ENCODE measurements at places on chromosomes 6 and 20.

GRCh38 chr6:170005665-170006064 lies 254.2 kb downstream of the ERMARD start:
- DNase-seq, result no peak

DNA sequence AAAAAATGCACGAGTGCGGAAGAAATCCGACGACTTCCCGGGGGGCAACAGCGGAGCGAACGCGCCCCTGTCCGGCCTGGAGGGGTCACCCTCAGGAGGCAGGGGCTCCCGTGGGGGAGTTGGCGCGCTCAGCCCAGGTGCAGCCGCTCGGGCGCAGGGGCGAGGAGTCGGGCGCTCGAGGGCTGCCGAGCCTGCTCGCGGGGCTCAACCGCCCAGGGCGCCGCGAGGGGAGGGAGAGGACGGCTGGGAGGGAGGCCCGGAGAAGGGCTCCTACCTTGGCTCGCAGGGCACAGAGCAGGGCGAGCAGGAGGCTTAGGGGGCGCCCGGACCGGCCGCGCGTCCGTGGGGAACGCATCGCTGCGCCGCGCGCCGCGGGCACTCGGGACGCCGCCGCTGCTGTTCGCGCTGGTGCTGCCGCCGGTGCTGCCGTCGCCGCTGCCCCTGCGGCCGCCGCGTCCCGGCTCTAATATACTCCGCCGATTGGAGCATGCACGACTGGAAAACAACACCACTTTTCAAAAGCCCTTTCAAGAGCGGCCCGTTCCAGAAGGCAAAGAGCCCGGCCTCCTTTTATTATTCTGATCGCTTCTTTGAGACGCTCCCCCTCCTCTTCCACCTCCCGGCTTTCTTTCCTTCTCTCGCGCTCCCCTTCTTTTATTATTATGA lies 490 bp downstream of the JAG1 start:
- peak; percentile 1 for DNase-seq

- no peak for DNase-seq
Observed at GRCh38 chr6:163200289-163200688, 214.2 kb upstream of the QKI start.

GRCh38 chr20:44969300-44969894 lies 3.1 kb downstream of the STK4 start:
- no peak for DNase-seq

GRCh38 chr6:36029464-36029863 lies 1.9 kb downstream of the MAPK14 start:
- no peak for DNase-seq

- no peak for DNase-seq
Observed at GRCh38 chr6:14770572-14770971, 475.3 kb upstream of the JARID2 start.

DNA sequence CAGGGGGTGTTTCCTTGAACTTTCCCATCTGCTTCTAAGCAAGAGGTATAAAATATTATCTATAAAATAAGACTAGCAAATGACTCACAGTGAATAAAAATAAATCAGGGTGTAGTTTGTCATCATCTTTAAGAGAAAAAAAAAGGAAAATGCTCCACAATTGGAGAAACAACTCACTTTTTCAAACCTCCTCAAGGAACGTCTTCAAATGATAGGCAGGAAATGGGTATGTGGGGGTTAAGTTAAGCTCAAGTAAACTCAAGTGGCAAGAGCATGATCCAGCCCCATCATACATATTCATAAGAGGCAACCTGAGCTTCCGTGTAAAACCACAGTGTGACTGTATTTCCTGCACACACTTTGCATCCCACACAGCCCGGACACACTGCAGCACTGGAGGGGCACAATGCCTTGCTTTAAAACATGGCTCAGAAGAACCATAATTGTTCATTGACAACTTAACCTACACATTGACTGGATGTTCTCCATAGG lies 58.5 kb upstream of the CEP85L start:
- peak; percentile 86 for DNase-seq

- DNase-seq, result no peak
Observed at GRCh38 chr6:20204512-20204894, 7.8 kb downstream of the MBOAT1 start.

GRCh38 chr20:52305858-52306257 lies 114.3 kb upstream of the ZFP64 start:
- DNase-seq, result peak; percentile 15

- no peak for DNase-seq
Observed at GRCh38 chr6:133191323-133191722, 49.8 kb upstream of the EYA4 start.

DNA sequence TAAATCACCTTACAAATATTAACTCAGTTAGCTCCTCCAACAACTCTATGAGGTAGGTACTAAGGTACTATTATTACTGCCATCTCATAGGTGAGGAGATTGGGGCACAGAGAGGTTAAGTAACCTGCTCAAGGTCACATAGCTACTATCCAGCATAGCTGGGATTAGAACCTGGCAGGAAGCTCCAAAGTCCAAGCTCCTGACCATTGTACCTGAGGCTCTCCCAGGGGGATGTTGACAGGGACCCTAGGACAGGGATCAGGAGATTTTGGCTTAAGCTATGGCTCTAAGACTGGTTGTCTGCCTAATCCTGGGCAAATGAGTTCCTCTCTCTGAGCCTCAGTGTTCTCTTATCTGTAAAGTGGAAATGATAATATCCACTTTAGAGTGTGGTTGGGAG lies 59.3 kb downstream of the HNF4A start:
- DNase-seq, result no peak

- no peak for DNase-seq
Observed at GRCh38 chr6:80623066-80623815, 516.8 kb downstream of the BCKDHB start.

DNA sequence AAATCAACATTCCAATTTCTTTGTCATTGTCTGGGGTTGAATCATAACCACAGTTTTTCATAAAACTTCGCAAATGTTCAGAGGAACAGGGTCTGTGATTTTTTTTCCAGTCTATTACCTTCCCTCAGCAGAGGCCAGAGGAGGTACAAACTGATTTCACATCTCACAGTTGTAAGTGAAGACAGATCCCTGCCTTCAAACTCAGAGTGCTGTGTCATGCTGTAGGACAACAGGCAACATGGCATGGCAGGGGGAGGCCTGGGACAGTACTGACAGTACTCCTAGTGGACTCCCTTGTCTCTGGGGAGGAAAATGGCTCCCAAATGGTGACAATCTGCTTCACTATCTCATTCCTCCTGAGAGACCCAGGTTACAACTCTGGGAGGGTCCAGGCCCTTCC lies 308.6 kb downstream of the CDC5L start:
- DNase-seq, result no peak

- no peak for DNase-seq
Observed at GRCh38 chr6:33718713-33719112, 7.2 kb upstream of the UQCC2 start.

GRCh38 chr6:43859213-43859612 lies 89.2 kb downstream of the VEGFA start:
- DNase-seq, result no peak

- DNase-seq, result no peak
Observed at GRCh38 chr20:14178952-14179351, 158.5 kb downstream of the FLRT3 start.

GRCh38 chr6:161038229-161039031 lies 46.9 kb downstream of the MAP3K4 start:
- no peak for DNase-seq

DNA sequence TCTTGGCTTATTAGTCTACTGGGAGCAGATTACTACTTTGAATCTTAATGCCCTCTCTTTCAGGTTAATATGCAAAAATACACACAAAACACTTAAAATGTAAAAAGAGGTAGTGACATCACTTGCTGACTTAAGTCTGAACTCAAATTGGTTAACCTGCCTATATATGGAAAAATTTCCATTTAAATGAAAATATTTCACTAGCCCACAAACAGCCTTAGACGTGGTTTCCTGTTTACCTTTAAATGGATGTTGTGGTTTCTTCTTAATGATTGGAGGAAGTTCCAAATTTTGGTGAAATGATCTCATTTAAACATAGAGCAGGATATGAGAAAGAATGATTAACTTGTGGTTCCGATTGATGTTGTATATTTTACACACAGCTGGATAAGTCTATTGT lies 553.7 kb downstream of the CD109 start:
- no peak for DNase-seq

GRCh38 chr6:164062872-164063271 lies 648.4 kb downstream of the QKI start:
- DNase-seq, result no peak

DNA sequence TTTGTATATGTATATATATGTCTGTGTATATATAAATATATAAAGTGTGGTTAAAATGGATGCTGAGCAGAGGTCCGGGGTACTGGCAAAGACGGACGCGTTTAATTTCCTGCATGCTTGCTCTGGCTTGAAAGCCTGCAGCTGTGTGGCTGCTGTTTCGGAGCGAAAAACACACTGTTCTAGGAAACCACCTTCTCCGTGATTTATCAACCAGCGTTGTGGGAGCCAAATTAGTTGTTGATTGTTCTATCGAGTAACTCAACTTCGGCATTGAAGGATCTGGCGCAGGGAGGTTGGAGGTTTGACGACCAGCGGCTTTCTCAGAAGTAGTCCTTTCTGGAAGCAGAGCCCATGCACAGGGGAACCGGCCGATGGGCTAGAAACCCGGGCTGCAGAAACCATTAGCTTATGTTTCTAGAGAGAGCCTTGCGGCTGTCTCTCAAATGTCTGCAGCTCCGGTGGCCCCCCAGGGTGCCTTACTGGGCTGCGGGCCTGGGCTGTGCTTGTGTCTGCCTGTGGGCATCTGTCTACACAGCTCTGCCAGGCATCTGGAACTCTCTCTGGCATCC lies 81.8 kb downstream of the EDN3 start:
- no peak for DNase-seq

GRCh38 chr20:57329608-57330221 lies at the start of gene SPO11:
TSS of gene SPO11 (plus strand) at chr20:57329803. CDS start at chr20:57329868, 65 bp downstream.
- no peak for DNase-seq

GRCh38 chr20:41534170-41534569 lies 84.0 kb downstream of the CHD6 start:
- no peak for DNase-seq

DNA sequence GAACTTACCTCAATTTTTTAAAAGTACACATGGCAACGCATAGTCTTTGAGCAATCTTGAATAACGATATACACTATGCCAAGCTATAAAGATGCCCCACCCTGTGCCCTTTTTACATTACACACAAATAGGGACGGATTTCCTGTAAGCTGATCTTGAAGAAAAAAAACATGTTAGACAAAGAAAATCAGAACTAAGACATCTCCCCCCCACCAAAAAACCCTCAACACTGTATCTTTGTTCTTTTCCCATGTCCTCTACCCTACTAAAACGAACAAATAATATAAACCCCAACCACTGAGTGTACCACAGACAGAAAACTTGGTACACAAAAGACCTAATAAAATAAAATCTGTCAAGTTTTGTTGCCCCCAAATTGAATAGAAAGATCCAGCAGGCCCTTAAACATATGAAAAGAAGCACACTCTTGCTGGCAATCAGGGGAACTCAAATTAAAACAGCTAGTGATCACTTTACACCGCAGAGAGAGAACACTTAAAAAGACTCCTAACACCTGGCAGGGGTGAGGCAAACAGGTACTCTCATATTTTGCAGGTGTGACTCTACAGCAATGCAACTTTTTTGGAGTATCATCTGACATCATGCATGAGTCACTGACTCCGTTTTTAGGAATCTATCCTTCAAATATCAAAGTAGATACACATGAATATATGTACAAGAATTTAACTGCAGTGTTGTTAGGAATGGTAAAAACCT lies 29.6 kb downstream of the BACH2 start:
- DNase-seq, result no peak

GRCh38 chr20:51966296-51966971 lies 164.1 kb upstream of the SALL4 start:
- no peak for DNase-seq

DNA sequence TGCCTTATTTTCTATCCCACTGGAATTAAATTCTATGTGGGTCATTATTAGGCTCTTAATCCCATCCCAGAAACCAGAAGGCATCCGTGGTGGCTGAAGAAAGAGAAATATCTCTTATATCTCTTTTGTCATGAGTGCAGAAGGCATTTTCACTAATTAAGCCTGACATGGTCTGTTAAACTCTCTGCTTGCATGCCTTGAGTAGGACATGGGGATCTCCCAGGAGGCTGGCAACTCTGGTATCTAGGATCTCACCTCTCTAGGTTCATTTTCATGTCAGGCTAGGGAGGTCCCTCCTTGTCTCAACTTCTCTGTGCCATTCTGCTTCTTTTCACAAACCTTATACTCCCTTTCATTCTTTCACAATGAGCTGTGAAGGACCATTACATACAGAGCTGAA lies 25.3 kb upstream of the GPR63 start:
- no peak for DNase-seq

GRCh38 chr6:139028215-139028657 lies 309 bp upstream of the ABRACL start:
- no peak for DNase-seq

- DNase-seq, result no peak
Observed at GRCh38 chr6:1678201-1678600, 68.5 kb downstream of the FOXC1 start.

DNA sequence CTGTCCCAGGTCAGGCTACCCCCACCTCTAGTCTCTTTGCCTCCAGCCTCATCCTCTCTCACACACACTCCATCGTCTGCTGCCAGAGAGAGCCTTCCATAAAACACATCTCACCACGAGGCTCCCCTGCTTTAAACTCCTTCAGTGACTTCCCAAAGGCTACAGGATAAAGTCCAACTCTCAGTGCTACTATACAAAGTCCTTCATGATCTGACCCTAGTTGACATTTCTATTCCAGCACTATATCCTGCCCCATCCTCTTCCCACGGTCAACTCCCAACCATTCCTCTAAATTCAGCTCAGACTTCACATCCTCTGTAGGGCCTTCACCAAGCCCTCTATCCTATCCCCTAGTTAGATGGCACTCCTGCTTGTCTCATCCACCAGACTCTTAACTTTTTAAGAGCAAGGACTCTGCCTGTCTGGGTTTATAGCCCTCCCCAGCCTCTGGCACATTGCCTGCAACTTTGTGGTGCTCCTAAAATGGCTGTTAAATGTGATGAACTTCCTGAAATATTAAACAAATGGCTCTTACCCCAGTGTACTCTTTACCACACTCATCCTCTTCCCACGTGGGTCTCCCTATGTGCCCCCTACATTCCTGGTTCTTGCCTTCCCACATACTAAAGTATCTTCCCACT lies 36.1 kb downstream of the KIF16B start:
- no peak for DNase-seq

- DNase-seq, result no peak
Observed at GRCh38 chr20:56418385-56418861, 6.4 kb downstream of the CASS4 start.

DNA sequence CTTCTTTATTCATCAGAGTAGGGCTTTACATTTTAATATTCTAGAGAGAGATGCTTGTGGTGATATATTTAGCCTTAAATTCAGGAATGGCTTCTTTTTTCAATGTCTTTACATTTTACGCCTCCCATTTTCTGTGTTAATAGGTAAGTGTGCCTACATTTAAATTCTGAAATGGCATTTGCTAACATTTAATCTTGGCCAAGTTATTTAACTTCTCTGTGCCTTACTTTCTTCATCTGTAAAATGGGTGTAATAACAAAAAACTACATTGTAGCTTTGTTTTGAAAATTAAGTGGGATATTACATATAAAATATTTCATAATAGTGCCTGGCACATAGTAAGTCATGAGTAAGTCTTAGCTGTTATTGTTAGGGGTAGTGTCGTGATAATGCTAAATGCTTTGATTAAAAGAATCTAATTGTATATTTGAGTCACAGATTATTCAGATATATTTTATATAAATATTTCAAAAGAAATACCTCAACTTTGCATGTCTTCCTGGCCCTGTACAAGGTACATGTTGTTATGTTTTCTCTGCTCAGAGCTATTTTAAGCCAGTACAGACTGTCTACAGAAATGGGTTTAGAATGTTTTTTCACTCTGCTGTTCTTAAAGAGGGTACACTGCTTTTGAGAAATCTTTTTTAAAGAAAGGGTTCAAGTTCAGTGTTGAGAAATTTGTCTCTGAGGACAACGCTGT lies 18.8 kb downstream of the CARMIL1 start:
- DNase-seq, result no peak
